NCI-H1694 treated with DMSO at 0.1 percent for 48 hours (cell line): ENCODE measurements at places on chromosomes 2 and 18.

GRCh38 chr2:103448495-103448894 is 686.7 kb downstream of the TMEM182 start:
- DNase-seq = peak; percentile 51

DNA sequence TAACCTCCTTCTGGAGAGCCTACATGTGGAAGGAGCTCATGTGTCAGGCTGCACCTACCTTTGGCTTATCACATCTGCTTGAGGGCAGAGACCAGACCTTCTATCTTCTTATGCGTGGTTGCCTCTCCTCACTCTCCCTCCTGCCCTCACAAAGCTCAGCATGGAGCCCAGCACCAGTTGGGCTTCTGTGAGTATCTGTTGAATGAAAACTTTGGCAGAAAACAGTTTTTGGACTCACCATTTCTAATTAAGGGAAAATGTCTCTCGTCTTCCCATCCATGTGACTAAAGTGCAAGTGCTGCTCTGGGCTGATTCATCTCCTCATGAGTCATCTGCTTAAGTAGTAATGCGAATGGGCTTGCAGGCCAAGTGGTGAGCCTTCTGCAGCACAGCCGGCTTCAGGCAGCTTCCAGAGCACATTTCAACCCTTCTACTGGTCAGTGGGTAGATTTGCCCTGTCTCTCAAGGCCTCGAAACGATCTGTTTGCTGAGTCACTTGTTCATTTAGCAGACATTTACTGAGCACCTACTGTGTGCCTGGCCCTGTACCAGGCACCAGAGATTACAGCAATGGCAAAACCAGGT is 102.6 kb downstream of the VSNL1 start:
- no peak for DNase-seq

DNA sequence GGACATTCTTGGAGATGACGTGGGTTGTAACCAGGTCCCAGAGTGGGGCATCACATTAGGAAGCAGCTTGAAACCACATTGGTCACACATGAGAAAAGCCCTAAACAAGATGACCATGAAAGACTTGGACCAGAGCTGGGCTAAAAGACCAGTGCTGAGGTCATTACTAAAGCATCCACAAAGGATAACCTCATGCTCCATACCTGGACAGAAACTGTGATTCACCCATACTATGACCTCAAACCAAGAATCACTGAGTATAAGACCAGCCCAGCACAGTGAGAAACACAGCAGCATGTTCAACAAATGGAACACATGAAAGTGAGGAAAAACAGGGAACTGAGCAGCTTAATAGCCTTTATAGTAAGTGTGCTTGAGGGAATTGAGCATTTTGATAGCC is 635.5 kb upstream of the NETO1 start:
- no peak for DNase-seq

GRCh38 chr2:107063228-107063627 is 177.3 kb upstream of the ST6GAL2 start:
- no peak for DNase-seq

- no peak for DNase-seq
Observed at GRCh38 chr18:64183665-64184064, 34.8 kb upstream of the LINC00305 start.

GRCh38 chr2:19474128-19474527 is 115.7 kb upstream of the OSR1 start:
- no peak for DNase-seq

DNA sequence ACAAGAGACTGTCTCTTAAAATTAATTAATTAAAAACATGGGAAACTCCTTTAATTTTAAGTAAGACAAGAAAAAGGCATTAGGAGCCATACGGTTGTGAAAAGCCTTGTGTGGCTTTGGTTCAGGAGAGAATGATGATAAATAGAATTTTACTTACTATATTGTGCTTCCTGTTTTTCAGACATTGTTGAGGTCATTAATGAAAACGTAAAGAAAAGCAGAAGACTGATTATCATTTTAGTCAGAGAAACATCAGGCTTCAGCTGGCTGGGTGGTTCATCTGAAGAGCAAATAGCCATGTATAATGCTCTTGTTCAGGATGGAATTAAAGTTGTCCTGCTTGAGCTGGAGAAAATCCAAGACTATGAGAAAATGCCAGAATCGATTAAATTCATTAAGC is 10.7 kb upstream of the IL1RL2 start:
- DNase-seq = no peak

DNA sequence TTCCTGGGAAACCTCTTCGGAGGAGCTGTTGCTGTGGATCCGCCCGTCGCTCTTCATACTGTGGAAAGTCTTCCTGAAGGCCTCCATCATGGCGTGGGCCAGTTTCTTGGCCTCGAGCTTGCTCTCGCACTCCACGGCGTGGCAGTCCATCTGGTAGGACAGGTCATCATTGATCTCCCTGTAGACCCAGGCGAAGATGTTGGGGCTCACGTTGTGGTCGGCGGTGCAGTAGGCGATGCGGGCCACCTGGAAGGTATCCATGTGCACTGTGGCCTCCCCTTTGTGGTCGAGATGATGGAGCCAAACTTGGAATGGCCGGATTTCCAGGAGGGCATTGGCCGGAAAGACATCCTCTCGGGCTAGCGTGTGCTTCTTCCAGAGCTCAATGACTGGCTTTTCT is 245.4 kb downstream of the PID1 start:
- no peak for DNase-seq

DNA sequence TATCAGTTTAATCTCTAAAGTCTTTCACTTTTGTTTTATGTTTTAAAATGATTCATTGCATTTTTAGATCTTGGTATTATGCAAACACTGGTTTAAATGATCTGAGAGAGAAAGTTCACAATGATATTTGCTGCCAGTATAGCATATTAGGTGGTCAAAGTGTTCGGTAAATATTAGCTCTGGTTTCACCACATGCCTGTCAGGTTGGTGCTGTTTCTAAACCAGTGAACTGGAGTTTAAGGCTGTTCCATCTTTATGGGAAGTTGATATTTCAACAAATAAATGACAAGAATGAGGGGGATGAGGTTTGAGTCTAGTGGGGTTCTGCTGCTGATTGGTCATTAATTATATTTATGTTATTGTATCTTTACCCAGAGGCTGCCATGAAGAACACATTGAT is 436.4 kb downstream of the DCDC2C start:
- no peak for DNase-seq

DNA sequence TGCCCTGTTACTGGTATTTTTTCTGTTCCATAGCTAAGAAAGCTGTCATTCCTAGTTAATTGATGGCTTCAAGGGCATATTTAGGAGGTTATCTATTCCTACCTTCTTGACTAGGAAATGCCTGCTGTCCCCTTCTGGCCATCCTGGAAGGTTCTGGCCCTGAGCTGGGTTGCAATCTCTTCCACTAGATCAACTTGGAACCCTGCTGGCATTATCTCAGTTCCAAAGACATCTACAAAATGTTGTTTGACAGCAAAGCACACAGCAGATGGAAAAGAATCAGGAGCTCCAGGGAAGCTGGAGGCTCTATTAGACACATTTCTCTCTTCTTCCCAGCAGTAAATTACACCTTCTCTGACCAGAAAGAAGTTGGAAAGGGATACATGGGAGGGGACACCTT is 192.1 kb downstream of the ARHGAP28 start:
- DNase-seq = no peak

DNA sequence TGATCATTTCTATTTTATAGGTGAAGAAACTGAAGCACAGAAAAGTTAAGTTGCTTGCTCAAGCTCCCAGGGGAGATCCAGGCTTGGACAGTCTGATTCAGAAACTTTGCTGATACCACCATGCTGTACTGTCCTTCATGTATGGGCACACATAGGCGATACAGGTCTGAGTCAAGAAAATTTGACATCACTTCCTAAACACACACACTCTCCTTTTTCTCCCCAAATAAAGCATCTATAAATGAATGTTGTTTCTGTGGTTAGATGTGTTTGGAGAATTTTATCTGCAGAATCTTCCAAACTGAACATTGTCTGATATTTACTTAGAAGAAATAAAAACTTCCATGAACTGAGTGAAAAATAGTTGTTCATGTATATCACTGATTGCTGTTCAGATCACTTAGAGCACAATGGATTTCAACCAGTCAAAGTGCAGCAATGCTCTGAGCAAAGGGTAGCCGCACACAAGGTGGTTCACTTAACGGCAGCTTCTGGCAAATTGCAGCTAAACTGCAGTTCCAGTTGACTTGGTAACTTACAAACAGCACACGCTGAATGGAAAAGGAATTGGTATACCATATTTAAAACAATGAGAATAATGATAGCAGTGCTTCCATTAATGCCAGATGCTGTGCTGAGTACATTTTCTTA is 10.0 kb upstream of the AGFG1 start:
- DNase-seq = no peak

DNA sequence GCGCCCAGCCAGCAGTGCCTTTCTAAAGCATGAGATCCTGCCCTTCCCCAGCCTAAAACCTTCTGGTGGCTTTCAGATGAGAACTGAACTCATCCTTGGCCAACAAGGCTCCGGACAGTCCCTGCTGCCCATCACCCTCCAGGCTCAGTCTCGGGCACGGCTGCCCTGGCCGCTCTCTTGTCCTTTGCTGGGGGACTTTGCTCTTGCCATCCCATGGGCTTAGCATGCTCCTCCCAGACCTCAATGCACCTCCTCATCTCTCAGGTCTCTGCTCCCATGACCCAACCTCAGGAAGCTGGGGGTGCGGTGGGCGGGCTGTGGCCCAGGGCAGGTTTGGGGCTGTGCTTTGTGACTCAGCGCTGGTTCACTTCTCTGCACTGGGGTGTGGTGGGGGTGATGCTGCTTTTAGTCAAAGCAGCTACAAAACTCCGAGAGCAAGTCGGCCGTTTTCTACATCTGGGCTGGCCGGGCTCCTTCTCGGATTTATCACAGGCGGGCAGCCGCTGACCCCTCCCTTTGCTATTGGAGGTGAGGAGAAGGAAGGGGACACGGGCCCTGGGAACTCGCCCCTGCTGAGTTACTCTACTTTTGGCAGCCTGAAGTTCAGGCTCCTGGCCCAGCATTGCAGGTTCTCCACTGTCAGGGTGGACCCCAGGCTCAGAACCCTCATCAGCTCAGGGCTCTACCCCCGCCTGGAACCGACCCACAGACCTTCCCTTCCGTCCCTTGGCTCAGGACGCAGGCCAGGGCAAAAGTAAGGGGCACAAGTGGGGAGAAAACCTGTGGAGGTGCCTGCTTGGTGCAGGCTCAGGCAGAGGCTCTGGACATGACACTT is 90.6 kb upstream of the TAF1B start:
- DNase-seq = no peak

DNA sequence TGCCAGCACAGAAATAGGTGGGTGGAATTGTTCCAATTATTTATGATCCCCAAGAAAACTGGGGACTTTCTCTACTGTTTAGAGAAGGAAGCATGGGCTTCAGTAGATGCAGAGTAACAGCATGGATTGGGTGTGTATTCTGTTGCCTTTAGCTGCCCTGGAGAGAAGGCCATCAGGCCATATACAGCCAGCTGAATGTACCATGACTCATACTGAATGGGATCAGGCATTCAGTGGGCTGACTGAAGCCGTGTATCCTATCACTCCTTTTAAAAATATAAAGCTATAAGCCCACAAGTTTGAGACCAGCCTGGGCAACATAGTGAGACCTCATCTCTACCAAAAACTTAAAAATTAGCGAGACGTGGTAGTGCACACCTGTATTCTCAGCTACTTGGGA is 16.7 kb upstream of the PLEKHM3 start:
- no peak for DNase-seq

GRCh38 chr2:166179201-166179600 is 51.4 kb upstream of the SCN1A start:
- peak; percentile 2 for DNase-seq

- DNase-seq = no peak
Observed at GRCh38 chr2:195501746-195502145, 155.3 kb upstream of the SLC39A10 start.

- no peak for DNase-seq
Observed at GRCh38 chr18:67621049-67621713, 104.7 kb upstream of the DSEL start.

- DNase-seq = no peak
Observed at GRCh38 chr2:150047620-150048222, 439.7 kb downstream of the RND3 start.

- DNase-seq = no peak
Observed at GRCh38 chr18:37481072-37481471, 84.5 kb downstream of the CELF4 start.
